HFFc6 (cell line): ENCODE measurements at places on chromosomes 2 and 18. TPM values are rescaled to one million over a fixed set of nuclear protein-coding genes. Genes with fewer than 3 reads are reported as not detected.

The VWA3B gene
- total RNA-seq = not detected in 2 replicates

GRCh38 chr2:144515696-144516410, 4.1 kb downstream of the ZEB2 start:
- no peak for DNase-seq

DNA sequence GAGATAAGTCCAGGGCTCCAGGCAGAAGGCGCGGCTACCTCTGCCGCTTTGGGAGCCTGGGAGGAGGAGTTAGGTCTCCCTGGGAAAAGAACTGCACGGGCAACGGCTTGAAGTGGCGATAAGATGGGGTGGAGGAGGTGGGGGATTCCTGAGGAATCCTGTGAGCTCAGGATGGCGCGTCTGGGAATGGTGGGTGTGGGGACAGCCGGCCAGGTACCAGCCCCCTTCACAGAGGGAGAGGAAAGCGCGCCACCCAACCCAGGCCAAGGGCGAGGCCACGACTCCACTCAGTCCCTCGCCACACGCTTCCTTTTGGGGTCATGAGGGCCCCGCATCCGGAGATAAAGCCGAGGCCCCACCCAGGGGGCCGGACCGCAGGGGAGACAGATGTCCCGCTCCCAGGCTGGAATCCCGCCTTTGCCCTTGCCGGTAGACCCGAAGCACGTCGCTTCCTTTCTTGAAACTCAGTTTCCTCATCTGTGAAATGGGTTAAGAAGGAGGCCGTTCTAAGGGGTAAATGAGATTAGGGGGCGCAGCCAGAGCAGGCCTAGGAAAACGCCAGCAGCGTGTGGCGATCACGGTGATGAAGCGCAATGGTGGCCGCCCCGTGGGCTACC, 1.7 kb upstream of the CTDSP1 start:
- DNase-seq = peak; percentile 83

The KLF11 gene
- 3.5 to 4.2 TPM (median 3.9 TPM) in 3 replicates for total RNA-seq

DNA sequence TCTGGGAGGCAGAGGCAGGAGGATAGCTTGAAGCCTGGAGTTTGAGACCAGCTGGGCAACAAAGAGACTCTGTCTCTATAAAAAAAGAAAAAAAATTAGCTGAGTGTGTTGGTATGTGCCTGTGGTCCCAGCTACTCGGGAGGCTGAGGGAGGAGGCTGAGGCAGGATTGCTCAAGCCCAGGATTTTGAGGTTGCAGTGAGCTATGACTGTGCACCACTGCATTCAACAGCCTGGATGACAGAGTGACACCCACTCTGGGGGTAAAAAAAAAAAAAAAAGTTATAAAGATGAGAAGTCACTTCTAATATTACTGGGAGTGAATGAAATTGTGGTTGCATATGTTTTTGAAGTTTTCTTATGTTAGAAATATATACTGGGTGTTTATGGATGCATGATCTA, 71.6 kb downstream of the C2orf74 start:
- no peak for DNase-seq

The FRZB gene
- total RNA-seq = not detected in 3 replicates

DNA sequence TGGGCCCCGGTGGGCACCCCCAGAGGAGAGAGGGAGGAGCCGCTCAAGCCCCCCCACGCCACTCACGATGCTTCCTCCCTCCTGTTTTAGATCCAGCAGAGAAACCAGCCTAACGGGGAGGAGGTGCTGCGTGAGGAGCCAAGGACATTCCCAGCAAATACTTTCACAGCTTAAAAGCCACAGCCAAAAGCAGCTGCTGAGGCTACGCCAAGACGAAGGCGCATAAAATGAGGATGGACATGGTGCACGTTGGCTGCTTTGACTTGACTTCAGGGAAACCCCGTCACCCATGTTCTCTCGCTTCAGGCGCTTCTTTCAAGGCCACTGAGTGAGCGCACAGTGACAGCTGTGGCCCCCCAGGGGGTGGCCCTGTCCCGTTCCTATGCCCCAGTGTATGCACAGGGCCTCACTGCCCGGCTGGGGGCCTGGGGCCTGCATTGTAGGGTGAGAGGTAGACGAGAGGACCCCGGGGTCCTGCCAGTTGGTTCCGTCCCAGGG, 72.1 kb upstream of the PXDN start:
- DNase-seq = no peak

- no peak for DNase-seq
These were observed 370.8 kb upstream of the NT5C1B start for GRCh38 chr2:18959952-18960717.

The ALKAL2 gene
- not detected in 3 replicates for total RNA-seq

The GLB1L gene
- 4.8 to 5.5 TPM (median 4.8 TPM) in 3 replicates for total RNA-seq

- peak; percentile 44 for DNase-seq
These were observed at the start of gene RAD51AP2 for GRCh38 chr2:17518212-17519154. RAD51AP2 (minus strand) TSS chr2:17518440; CDS start chr2:17518415, 25 bp downstream.
